ENCODE measurements at places on chromosomes 5 and 9. TPM values are rescaled to one million over a fixed set of nuclear protein-coding genes. Genes with fewer than 3 reads are reported as not detected.

ZNF618 gene
- 1.2 TPM for total RNA-seq

TSSK1B gene
- not detected for total RNA-seq

SPINK13 gene
- not detected for total RNA-seq

CCDC192 gene
- total RNA-seq = not detected

MARCOL gene
- total RNA-seq = not detected
